ENCODE measurements at places on chromosomes 12 and 14.

DNA sequence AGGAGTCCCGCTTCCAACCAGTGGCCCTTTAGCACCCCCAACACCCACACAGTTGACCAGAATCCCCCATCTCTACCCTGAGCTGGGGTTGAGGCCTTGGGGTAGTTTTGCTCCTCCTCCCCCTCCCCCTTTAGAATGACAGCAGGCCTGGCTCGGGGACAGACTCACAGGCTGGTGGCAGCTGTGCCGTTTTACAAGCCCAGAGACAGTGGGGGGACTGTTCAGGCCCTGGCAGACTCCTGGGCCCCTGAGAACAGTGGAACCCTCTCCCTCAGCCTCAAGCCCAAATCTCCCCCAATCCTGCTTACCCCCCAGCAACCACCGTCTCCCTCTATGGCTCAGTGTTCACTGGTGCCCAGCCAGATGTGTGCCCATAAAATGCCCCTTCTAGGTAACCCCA, 10.1 kb downstream of the TMEM119 start:
- no peak for DNase-seq

DNA sequence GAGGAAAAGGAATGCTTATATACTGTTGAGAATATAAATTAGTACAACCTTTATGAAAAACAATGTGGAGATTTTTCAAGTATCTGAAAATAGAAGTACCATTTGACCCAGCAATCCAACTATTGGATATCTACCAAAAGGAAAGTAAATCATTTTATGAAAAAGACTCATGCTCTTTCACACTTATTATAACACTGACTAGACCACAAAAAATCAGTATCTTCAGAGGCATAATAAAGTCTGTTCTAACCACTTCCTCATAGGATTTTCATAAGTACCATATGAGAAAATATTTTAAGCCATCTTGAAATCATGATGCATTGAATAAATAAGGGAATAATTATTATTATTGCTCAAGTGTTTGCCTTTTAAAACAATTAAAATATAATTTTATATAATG, 90.8 kb downstream of the SLCO1B1 start:
- no peak for DNase-seq

DNA sequence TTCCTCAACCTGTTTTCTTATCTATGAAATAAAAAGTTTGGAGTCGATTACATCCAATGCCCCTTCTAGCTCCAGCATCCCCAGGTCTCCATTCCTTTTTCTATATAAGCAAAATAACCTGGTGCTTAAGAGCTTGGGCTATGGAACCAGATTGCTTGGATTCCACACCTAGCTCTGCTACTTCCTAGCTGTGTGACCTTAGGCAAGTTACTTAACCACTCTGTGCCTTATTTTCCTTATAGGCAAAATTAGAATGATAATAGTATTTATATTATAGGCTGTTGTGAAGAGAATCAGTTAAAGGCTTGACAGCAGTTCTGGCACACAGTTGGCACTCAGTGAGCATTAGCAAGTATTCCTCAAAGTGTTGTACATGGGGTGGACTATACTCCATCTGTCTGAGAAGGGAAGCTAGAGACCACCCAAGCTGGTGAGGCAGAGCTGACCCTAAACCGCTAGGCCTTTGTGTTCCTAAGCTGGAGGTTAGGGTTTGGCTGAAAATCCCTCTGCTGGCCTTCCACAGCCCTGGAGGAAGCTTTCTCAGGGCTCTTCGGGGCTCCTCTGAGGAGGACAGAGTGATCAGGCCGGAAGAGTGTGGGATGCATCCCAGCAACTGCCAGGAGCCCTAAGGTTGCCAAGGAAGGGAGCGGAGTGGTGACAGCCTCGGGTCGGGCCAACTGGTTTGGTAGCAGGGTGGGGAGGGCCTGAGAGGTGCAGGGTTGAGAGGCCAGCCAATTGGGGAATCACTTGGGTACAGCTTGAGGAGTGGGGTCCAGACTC, 6.0 kb upstream of the KRT4 start:
- no peak for DNase-seq

- no peak for DNase-seq
Observed at GRCh38 chr12:117034249-117034648, 65.0 kb downstream of the TESC start.

GRCh38 chr12:102436867-102437266, 43.5 kb downstream of the IGF1 start:
- no peak for DNase-seq

GRCh38 chr12:92961949-92962348, 32.9 kb upstream of the EEA1 start:
- no peak for DNase-seq

GRCh38 chr12:11805680-11806079, 156.2 kb downstream of the ETV6 start:
- DNase-seq = no peak

DNA sequence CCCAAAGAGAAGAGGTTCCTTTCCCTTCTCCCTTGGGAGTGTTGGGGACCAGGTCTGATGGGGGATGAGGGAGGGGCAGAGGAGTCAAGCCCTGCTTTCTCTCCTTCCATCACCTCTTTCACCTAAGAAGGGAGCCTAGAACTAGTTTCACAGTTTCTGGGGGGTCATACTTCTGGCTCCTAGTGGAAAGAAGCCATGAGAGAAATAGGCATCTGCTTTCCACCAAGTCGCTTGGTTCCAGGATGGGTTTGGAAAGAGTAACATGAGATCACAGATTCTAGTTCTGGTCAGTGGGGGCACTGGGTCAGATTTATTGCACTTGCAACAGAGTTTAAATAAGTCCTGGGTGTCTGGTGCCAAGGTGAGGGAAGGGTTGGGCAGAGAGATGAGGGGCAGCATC, 10.5 kb upstream of the ZNF385A start:
- DNase-seq = no peak

DNA sequence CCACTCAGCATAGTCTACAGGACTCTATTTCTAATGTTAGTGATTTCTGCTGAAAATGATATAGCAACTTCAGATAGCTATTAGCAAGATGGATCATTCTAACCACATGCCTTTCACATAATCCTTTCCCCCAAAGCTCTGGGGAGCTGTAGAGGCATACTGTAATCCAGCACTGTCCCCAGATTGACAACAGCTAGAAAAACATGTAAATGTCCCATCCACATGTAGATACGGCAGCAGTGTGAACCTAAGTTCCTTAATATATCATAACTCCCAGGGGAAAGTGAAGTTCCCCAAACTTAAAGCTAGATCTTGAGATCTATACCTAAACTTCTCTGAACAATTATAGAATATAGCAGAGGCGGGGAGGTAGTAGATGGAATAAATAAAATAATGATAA, 14.0 kb downstream of the ZNF664 start:
- DNase-seq = no peak

DNA sequence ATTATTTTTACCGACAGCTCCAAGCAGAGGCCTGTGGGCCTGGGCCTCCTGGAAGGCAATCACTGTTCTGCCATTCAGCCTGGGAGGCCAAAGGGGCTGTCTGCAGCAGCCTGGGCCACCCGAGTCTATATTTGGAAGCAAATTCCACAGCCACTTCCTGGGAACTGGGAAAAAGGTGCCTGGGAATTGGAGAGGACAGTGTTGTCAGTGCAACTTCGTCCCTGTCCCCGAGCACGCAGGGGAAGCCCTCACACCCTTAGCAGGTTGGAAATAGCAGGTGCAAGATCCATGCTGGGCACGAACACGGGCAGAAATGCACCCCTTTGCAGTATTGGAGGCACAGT, 9.6 kb upstream of the TBX5 start:
- DNase-seq = no peak

GRCh38 chr12:6201213-6201608, 1.0 kb downstream of the CD9 start:
- no peak for DNase-seq

GRCh38 chr12:32949815-32950214, 53.2 kb upstream of the PKP2 start:
- no peak for DNase-seq

- no peak for DNase-seq
Observed at GRCh38 chr14:100708425-100709288, 18.0 kb upstream of the DLK1 start.

DNA sequence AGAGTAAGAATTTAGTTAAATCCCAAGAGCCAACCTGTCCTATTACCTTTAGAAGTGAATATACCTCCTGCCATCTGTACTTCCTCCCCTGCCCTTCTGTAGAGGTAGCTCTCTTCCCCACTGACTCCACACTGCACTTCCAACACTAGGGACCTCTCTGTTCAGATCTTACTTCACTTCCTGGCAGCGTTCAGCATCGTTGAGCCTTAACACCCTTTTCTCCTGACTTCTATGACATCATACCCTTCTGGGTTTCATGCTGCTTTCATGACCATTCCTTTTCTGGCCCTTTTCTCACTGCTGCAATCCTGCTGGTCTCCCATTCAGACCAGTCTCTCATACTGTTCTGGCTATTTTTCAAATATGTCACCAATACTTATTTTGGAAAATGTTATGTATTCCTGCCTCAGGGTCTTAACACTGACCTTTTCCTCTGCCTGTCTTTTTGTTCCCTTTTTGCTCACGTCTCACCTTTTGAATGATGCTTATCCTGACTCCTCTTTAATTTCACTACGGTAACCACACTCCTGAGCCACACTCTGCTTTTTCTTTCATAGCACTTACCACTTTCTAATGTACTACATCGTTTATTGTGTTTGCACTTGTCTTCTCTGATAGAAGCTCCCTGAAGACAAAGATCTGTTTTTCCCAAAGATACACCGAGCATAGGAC, 67.6 kb downstream of the PLEKHA5 start:
- no peak for DNase-seq

- no peak for DNase-seq
Observed at GRCh38 chr12:89994911-89995310, 286.3 kb upstream of the ATP2B1 start.

DNA sequence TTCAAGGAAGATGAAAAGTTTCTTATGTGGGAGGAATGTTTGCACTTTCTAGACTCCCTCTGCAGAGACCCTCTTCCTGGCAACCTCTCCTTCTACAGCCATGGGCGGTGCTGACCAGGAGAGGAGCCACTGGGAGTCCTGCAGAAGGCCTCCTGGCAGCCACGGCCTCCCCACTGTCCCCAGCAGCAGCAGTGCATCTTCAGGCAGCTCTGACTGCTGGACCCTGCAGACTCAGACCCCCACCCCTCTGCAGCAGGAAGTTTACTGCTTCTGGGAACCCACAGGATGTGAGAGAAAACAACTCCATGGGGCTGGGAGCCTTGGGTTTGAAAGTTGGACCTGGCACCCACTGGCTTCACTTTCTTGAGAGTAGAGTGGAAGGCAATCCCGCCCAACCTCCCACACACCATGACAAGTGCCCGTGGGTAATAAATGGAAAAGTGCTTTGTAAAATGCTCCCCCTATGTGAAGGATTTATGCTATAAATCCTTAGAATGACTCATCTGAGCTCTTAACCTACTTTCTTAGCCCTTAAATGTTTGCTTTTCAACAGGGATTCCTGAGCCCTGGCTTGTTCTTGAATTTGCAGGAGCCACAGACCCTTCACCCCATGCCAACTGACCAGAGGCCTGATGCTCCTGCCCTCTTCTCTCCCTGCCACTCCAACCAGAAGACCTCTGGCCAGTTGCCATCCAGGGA, 37.5 kb upstream of the DDX11 start:
- no peak for DNase-seq

GRCh38 chr12:8950702-8951478, 1.4 kb upstream of the M6PR start:
- DNase-seq = no peak

- DNase-seq = no peak
Observed at GRCh38 chr12:113815031-113815430, 151.1 kb downstream of the RBM19 start.

DNA sequence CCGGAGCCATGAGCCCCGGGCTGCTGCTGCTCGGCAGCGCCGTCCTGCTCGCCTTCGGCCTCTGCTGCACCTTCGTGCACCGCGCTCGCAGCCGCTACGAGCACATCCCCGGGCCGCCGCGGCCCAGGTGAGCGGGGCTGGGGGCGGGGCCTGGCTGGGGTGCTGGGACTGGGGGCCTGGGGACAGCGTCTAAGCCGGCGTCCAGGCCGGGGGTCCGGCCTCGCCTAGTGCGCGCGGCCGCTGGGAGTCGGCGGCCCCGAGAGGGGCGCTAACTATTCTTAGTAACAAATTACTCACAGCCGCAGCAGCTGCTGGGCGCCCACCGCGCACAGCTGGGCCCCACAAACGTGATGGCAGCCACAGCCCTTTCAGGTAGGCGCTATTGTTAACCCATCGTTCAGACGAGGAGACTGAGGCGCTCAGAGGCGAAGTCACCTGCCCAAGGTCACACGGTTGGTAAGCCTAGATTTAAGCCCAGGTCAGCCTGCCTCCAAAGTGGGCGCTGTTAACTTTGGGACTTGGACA, 374 bp downstream of the CYP46A1 start:
- DNase-seq = no peak

DNA sequence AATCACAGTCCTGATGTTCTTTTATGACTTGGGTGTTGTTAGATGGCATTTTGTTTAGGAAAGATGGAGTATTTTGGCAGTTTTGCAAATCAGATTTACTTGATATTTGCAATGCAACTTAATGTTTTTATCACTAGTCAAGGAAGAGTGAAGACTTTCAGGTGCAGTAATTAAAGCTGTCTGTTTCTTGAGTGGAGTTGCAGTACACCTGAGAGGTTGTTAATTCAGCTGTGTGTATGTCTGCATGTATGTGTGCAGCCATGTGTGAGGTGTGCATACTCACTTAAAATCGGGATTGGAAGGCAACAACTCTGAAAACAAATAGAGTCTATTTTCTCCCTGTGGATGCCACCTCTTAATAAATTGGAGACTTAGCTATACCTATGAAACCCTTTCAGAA, 94.5 kb downstream of the RMST start:
- no peak for DNase-seq

DNA sequence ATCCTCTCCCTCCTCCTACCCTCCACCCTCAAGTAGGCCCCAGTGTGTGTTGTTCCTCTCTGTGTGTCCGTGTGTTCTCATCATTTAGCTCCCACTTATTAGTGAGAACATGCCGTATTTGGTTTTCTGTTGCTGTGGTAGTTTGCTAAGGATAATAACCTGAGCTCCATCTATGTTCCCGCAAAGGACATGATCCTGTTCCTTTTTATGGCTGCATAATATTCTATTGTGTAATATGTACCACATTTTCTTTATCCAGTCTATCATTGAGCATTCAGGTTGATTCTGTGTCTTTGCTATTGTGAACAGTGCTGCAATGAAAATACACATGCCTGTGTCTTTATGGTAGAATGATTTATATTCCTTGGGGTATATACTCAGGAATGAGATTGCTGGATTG, 30.5 kb downstream of the JDP2 start:
- DNase-seq = no peak

DNA sequence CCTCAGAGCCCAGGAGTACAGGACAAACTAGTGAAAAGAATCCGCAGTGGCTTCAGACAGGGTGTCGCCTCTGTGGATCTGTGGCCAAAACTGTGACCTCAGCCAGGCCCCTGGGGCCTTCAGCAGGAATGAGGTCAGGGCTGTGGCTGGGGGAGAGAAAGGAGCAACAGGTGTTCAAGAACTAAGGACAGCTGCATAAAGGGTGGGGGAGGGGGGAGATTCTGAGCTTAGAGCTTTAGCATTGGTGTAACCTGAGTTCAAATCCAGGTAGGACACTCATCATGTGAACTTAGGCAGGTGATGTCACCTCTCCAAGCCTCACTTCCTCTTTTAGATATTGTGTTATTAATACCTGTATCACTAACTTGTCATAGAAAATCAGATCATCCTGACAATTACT, 40.9 kb upstream of the CORO1C start:
- no peak for DNase-seq
